ENCODE measurements at places on chromosomes 6 and 20. TPM values are rescaled to one million over a fixed set of nuclear protein-coding genes. Genes with fewer than 3 reads are reported as not detected.

GRCh38 chr20:2086980-2087377 is 14.6 kb upstream of the STK35 start:
- DNase-seq: no peak

GRCh38 chr6:128124713-128125112 is 223.9 kb upstream of the THEMIS start:
- no peak for DNase-seq

DNA sequence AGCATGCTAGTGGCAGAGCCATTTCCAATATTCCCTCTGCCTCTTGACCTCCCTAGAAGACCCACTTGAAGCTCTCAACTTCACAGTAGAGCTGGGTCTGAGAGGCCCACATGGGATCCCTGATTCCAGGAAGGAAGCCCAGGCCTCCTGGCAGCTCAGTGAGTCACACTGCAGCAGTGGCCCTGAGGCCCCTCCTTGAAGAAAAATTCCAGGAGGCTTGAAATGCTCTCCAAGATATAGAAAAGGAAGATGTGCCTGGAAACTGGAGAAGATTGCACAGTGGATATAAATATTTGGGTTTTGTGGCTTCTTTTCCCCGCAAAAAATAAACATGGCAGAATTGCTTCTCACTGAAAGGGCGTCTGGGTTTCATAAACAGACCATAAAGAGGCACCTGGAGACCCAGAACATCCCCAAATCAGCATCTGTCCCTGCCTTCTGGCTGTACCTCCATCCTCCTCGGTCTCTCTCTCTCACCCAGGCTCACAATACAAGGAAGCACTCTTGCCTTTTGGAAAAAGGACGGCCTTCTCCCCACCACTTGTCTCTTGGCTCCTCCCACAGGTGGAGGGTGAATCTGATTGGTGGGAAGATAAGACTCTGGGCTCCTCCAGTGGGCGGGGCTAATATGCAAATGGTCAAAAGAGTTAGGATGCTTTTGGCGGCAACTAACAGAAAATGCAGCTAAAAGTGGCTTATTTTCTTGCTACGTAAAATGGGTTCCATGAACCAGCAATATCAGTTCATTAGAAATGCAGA is 200.0 kb upstream of the SULF2 start:
- DNase-seq: no peak

The OXT gene
- total RNA-seq: not detected

The SRSF12 gene
- total RNA-seq: under 0.01 TPM

The ASCC3 gene
- total RNA-seq: 69.2 TPM

The RAET1G gene
- total RNA-seq: 1.5 TPM
